Epithelial cell of esophagus (primary cell): ENCODE measurements at places on chromosomes 16 and 17.

- DNase-seq, result peak; percentile 27
These were observed 12.9 kb upstream of the BBS2 start for GRCh38 chr16:56532714-56533113.

DNA sequence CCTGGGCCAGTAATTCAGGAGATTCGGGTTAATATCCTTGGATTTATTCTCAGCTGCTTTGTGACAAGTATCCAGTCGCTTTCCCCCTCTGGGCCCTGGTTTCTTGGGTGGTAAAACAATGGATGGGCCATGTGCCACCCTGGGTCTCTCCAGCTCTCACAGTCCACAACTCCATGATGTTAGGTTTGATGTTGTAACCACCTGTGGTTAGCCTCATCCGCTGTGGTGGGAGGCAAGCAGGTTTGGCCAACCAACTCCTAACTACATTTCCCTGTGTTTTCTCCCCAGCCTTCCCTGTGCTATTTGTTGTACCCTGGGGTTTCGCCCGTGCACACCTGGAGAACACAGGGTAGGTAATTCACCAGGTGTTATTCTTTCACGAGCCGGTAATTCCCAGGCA lies 35.1 kb downstream of the GLP2R start:
- no peak for DNase-seq

DNA sequence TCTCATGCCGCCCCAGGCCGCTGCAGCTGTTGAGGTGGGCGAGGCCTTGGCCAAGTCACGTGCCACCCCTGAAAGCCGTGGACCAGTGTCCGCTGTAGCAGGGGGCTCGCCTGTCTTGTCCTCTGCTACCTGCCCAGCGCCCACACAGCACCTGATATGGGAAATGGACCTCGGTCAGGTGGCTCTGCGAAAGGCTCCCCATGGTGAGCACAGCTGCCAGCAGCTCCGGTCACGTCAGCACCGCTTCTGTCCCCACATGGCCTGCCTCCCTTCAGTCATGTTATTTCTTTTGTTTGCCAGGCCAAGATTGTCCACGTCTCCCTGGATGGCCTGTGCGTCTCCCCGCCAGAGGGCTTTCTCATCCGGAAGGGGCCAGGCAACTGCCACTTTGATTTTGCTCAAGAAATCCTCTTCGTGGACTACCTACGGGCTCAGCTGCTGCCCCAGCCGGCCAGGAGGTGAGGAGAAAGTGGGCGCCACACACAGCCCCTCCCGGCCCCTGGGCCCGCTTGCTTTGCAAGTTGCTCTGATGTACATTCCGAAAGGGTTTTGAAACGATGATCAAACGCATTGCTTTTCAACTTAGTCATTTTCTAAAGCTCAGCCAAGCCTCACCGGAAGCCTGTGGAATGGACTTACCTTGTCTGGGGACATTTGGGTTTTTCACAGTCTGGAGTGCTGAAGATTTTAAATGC lies 219.8 kb downstream of the KATNIP start:
- peak; percentile 58 for DNase-seq

- peak; percentile 27 for DNase-seq
These were observed 9.8 kb downstream of the RASL10B start for GRCh38 chr17:35740997-35741931.

DNA sequence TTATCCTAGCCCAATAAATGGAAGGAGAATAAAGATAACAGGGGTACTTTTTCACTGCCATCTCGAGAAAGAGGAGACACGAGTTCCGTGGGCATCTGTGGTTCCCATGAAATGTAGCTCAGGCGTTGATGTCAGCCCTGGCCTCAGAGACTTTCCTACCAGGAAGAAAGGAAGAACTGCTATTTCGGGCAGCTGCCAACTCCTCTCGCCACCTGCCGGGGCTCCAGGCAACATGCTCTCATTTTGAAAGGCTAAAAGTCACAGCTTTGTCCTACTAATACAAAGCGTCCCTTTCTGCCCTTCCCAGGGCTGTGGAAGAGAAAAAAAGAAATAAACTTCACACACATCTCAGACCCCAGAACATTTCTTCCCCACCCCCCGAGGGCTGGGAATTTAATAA lies 65.8 kb downstream of the DHRS7C start:
- peak; percentile 15 for DNase-seq

GRCh38 chr16:3328643-3329042 lies 23.3 kb downstream of the ZNF75A start:
- DNase-seq, result no peak
